Activated CD4-positive, alpha-beta T cell treated with anti-CD3 and anti-CD28 coated beads for 48 hours (primary cell): ENCODE measurements at places on chromosomes 1 and 21.

GRCh38 chr1:45327644-45328515 is 1.2 kb downstream of the HPDL start:
- DNase-seq, result no peak

GRCh38 chr1:55211863-55212262 is 3.3 kb downstream of the USP24 start:
- DNase-seq, result no peak

- DNase-seq, result peak; percentile 62
Measured at GRCh38 chr1:20496241-20496661, 10.2 kb upstream of the CAMK2N1 start.

DNA sequence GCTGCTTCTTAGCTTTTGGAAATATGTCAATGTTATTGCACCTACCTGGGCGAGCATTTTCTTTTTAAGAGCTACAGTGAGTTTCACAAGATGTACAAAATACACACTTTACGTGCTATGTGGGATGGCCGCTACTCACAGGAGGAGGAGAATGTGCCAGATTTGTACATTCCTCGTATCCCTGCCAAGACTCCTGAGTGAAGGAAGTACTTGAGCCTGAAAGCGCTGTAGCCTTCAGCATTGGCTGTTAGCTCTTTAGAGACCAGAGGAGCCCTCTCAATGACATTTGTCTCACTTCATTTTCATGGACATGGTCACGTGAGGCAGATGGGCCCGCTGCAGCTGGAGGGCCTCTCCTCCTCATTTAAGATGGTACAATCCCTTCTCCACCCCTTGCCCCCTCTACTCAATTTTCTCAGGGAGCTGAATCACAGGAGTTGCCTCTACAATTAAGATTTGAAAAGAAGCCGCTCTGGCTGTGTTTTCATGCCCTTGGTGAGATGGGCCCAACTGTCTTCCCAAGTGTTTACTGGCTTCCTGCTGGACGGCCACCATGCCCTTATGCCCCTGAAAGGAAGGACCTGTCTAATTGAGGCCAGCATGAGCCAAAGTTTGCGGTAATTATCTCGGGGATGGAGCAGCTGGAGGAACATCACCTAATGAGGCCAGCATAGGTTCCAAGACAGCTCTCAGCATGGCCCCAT is 442.6 kb downstream of the PRDM2 start:
- no peak for DNase-seq

DNA sequence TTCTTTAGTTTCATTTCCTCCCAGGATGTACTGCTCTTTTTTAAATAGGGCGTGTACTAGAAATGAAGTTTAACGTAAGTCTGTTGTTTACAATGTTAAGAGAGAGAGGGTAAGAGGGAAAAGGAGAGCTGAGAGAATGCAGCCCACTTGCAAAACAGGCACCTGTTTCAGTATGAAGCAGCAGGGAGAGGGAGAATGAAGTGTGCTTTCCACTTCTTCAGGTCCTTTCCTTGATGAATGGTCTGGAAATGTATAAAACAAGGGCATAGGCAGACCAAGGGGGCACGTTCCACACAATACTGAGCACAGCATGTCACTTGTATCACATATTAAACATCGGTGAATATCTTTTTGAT is 2.0 kb downstream of the KCNA3 start:
- DNase-seq, result peak; percentile 31

DNA sequence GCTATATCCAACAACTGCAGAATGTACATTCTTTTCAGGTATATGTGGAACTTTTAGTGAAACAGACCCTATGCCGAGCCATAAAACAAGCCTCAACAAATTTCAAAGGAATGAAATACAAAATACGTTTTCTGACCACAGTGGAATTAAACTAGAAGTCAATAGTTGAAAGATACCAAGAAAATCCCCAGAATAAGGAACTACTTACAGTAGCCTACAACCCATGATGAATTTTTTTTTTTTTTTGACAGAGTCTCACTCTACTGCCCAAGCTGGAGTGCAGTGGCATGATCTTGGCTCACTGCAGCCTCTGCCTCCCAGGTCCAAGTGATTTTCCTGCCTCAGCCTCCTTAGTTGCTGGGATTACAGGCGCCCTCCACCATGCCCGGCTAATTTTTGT is 83.4 kb downstream of the RUNX3 start:
- no peak for DNase-seq

GRCh38 chr1:247370786-247371732 is 39.4 kb upstream of the ZNF496 start:
- no peak for DNase-seq

- no peak for DNase-seq
Measured at GRCh38 chr1:225461533-225462428, 33.9 kb upstream of the LBR start.
